ENCODE measurements at places on chromosomes 2 and 18. TPM values are rescaled to one million over a fixed set of nuclear protein-coding genes. Genes with fewer than 3 reads are reported as not detected.

Gene MOGAT1
- polyA plus RNA-seq = 1.8 TPM

Gene CRYGD
- polyA plus RNA-seq = not detected

Gene CNGA3
- 0.31 TPM for polyA plus RNA-seq

Gene SP140L
- polyA plus RNA-seq = 10.5 TPM

Gene FBXO11
- polyA plus RNA-seq = 23.4 TPM

Gene CHPF
- polyA plus RNA-seq = 15.7 TPM

Gene HOXD10
- polyA plus RNA-seq = 0.02 TPM

Gene CDK5R2
- 0.58 TPM for polyA plus RNA-seq

Gene NEU4
- polyA plus RNA-seq = 0.74 TPM

Gene CEP68
- polyA plus RNA-seq = 5.0 TPM

Gene SEMA4F
- polyA plus RNA-seq = 3.0 TPM

Gene CFAP53
- 0.04 TPM for polyA plus RNA-seq

Gene CPLX4
- polyA plus RNA-seq = not detected
